ENCODE measurements at places on chromosomes 6 and 20.

DNA sequence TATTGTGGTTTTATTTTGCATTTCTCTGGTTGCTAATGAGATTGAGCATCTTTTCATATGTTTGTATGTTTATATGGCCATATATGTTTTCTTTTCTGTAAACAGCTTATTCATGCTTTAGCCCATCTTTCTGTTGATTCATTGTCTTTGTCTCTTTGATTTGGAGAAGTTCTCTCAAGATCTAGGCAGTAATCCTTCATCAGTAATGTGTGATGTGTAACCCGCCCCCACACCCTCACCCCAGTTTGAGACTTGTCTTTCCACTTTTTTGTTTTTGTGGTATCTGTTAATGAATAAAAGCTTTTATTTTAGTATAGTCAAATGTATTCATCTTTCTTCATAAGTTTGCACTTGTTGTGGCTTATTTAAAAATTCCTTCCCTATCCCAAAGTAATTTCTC lies 26.0 kb downstream of the ZC3H12D start:
- no peak for DNase-seq

- DNase-seq: peak; percentile 14
Measured at GRCh38 chr20:36950414-36951197, 902 bp downstream of the SAMHD1 start.

DNA sequence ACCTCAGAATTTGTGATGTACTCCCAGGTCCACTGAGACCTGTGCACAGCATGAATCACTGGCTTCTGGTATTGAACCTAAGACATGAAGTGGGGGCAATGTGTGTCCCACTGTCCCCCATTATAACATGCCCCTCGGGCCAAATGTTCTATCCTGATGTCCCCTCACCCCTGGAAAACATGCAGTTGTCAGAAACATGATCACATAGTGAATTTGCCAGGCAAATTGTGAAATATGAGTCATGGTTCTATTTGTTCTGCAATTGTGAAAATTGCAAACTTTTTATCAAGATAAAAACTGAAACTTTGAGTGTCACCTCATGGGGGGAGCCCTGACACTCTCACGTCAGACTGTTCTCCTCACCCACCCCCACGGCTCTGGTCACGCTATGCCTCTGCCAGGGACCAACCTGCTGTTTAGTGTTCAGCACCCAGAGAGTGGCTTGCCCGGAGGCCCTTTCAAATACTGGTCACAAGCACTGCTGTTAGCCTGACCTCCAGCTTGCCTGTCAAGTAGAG lies 305.3 kb downstream of the CLIC5 start:
- no peak for DNase-seq

DNA sequence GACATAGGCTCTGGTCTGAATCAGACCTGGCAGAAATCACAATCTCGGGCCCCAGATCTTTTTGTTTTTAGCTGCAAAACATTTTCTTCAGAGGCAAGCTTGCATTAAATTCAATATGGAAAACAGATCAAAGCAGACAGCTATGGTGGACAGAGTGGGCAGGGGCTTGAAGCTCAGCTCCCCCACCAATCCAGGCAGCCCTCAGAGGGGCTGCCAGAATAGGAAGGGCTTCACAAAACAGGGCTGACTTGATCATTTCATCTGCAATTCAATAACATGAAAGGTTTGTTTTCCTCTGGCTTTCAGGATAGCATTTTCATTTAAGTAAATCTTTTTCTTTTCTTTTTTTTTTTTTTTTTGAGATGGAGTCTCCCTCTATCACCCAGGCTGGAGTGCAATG lies 49.2 kb upstream of the ALDH8A1 start:
- no peak for DNase-seq

- DNase-seq: no peak
Measured at GRCh38 chr6:20447157-20447556, 45.5 kb downstream of the E2F3 start.

- no peak for DNase-seq
Measured at GRCh38 chr6:49514571-49515484, 15.1 kb downstream of the GLYATL3 start.

DNA sequence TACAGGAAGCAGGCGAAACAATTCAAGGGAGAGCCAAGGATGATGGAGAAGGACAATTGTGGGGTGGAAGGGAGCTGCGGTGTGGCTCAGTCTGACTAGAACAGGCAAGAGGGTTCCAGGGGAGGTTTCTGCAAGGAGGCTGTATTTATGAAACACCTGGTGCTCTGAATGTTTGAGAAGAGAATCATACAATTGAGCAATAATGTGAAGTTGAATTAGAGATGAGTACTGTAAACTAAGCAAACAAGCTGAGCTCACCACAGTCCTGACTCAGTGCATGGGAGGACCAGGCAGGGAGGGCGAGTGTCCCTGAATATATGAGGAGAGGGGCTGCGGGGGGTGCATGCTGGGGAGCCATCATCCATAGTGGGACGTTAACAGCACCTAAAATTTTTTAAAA lies 279.7 kb downstream of the KIF16B start:
- DNase-seq: no peak
